Occipital lobe (tissue), 3 donors: ENCODE measurements at places on chromosomes 12 and 14.

DNA sequence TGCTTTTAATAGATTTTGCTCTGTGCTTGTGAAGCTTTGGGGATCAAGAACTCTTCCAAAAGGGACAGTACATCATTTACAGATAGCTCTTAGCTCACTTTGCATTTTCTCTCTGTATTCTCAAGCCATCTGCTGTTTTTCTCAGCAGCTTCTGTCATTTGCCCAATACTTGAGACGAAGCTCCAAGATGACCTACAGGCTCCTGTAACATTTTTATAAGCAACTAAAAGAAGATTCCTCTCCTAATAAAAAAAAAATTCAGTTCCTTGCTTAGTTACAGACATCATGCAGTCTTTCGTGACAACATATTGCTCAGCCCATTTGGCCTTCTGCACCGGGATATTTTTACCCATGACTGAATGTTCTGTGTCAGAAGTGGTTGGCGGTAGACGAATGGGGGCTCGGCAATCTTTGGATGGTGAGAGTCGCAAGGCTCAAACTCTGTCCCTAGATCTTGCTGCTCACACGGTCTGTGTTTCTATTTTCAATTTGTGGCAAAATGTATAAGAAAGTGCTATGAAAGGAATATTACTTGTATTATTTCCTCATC, 215.6 kb downstream of the FSCB start:
- DNase-seq, result peak; percentile 19

GRCh38 chr12:128114485-128114884, 152.5 kb upstream of the TMEM132C start:
- no peak for DNase-seq

GRCh38 chr12:103161582-103162362, 204.3 kb downstream of the ASCL1 start:
- DNase-seq, result no peak

DNA sequence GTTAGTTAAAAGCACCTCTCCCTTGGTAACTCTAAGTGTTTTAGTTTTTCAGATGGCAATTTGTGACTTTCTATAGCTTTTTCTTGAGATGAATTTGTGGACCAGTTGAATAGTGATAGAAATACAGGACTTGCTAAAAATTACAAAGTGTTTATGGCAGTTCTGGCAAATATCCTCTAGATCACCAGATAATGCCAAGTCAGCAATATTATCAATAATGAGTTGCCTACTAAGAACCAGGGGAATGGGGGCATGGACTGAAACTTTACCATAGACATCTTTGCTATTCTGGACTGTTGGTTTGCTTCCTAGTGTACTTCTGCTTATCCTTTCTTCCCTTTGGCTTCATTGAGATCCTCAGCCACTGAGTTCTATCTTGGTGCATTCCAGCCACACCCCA, 584.2 kb downstream of the DIO2 start:
- no peak for DNase-seq

DNA sequence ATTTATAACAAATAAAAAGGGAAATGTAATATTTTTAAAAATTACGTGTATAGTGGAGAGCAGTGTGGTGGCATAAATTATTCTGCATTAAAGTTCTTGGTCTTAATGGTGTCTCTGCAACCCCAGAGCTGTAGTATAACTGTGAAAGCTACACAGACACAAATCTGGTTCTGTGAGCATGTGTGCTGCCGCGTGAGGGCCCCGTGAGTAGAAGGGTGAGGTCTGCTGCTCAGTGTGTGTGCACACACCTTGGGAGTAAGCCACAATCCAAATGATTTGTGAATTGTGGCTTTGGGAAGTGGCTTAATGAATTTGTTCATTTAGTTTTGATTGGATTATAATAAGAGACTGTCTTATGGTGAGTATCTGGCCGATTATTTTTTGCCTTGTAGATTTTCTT, 16.8 kb downstream of the PELI2 start:
- no peak for DNase-seq

DNA sequence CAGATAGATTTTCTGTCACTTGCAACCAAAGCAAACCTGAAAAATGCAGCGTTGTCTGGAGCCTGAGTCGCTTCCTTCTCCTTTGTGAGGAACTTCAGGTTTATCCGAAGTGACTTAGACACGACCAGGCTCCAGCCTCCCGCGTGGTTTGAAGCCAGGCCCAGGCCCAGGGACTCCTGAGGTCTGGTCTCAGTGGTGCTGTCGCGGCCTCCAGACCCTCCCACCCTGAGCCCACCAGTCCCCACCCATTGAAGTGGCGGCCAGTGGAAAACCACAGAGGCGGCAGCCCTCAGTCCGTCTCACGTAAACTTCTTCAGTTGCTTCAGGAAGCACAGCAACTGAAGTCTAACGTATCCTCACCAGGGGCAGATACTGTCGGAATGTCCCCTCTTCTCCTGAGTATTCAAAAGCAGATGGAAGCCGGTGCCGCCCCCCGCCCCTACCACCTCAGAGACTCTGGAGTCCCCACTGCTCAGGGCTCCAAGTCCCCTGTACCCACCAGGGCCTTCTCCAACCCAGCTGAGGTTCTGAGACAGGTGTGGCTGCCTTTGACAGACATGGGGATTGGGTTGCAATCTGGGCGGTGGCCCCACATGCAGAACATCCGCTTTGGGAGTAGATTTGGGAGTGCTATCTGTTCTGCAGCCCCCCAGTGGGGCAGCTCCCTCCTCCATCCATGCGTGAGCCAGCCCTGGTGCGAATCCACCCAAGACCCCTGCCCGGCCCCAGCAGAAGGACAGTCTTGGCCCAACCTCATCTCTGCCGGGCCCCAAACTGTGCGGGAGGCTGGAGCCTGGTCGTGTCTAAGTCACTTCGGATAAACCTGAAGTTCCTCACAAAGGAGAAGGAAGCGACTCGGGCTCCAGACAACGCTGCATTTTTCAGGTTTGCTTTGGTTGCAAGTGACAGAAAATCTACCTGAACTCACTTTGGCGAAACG, 26.6 kb upstream of the GALNT9 start:
- DNase-seq, result no peak

- DNase-seq, result no peak
Measured at GRCh38 chr12:6953442-6954315, 2.5 kb downstream of the PTPN6 start.

DNA sequence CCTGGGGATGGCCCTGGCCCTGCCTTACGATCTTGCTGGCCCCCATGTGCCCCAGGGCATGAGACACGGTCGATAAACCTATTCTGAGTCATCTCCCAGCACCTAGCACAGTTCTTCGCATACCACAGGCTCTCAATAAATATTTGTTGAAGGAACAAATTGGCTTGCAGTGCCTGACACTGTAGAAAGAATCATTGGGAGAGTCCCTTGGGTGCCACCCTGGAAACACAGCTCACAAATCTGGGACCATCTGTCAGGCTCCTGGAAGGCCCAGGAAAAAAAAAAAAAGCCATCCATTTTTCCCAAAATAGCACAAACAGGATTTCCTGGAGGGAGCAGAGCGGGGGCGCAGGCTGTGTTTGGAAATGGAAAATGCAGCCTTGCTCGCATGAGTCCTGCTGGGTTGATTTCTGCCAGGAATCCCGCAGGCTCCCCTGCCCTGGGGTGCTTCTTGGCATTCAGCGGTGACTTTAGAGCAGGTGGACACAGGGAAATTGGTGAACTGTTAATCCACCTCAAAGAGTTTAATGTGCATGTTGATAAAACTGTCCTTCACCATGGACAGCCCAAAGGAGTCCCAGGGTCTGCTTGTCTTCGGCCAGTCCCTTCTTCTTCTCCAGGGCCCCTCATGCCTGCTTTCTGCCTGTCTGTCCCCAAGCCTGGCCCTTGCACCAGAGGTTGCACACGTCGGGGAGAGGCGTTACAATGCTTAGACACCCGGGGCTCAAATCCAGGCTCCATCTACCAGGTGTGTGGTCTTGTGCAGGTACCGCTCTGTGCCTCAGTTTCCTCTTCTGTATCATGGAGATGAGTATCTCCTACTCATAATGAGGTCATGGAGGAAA, 106.1 kb upstream of the RFLNA start:
- no peak for DNase-seq

DNA sequence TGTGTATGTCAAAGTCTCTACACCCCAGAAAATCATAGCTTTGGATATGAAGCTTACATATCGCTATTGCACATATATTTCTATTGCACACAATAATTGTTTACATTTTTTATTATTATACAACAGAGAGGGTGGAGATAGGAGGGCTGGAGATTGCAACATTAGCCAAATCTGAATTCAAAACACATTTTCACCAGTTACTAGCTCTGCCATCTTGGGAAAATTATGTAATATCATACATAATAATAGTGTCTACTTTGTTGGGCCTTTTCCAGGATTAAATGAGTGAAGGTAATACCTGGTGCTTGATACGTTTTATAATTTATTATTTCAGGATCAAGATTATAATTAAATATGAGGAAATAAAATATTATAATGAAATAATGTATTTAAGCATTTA, 507.4 kb upstream of the TBX3 start:
- DNase-seq, result no peak

DNA sequence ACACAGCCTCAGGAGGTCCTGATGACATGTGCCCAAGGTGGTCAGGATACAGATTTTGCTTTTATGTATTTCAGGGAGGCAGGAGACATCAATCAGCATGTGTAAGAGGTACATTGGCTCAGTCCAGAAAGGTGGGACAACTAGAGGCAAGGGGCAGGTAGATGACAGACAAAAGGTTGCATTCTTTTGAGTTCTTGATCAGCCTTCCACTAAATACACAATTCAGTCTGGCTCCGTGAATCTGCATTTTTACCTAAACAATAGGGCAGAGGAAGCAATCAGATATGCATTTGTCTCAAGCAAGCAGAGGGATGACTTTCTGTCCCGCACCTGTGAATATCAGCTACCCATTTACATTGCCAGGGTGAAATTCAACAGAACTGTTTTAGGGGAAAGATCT, 178.6 kb downstream of the KSR2 start:
- DNase-seq, result no peak

GRCh38 chr12:124921200-124922031, 7.0 kb upstream of the UBC start:
- no peak for DNase-seq

GRCh38 chr12:52434081-52434733, at the start of gene KRT75:
Gene KRT75 (minus strand): TSS chr12:52434371. CDS start chr12:52434304, 67 bp downstream.
- no peak for DNase-seq

DNA sequence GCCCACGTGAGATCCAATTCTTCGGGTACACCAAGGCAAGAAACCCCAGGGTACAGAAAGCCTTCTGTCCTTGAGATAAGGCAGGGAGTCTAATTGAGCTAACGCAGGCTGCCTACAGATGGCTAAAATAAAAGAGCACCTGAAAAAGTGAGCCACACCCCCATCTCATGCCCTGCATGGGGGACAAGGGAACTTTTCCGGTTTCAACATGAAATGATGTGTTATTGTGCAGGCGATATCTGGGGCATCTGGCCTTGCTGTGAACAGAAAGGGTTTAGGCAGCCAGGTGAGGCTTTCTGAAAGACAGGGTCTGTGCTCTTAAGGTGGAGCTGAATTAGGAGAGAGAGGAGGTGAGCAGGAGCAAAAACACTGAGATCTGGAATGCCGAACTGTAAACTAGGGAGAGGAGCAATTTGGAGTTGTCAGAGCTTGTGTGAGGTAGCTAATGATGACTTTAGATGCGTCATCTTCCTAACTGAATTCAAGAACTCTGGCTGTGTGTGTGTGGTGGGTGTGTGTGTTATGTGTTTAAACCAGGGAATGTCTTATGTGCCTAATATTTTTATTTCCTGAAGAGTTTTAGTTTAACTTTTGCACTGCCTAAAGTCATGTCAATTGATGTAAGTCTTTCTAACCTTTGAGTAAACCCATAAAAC, 20.1 kb upstream of the LDHB start:
- no peak for DNase-seq

GRCh38 chr12:65602610-65603295, 221.5 kb upstream of the HMGA2 start:
- peak; percentile 6 for DNase-seq

GRCh38 chr12:25903603-25904245, 54.8 kb upstream of the RASSF8 start:
- DNase-seq, result no peak

GRCh38 chr12:49357103-49357678, 10.1 kb upstream of the SPATS2 start:
- DNase-seq, result no peak

- no peak for DNase-seq
Measured at GRCh38 chr14:84592770-84593169, 937.2 kb upstream of the FLRT2 start.

- no peak for DNase-seq
Measured at GRCh38 chr12:67018105-67018504, 251.1 kb upstream of the CAND1 start.

- DNase-seq, result no peak
Measured at GRCh38 chr14:60514378-60514740, 5.4 kb downstream of the SIX6 start.

DNA sequence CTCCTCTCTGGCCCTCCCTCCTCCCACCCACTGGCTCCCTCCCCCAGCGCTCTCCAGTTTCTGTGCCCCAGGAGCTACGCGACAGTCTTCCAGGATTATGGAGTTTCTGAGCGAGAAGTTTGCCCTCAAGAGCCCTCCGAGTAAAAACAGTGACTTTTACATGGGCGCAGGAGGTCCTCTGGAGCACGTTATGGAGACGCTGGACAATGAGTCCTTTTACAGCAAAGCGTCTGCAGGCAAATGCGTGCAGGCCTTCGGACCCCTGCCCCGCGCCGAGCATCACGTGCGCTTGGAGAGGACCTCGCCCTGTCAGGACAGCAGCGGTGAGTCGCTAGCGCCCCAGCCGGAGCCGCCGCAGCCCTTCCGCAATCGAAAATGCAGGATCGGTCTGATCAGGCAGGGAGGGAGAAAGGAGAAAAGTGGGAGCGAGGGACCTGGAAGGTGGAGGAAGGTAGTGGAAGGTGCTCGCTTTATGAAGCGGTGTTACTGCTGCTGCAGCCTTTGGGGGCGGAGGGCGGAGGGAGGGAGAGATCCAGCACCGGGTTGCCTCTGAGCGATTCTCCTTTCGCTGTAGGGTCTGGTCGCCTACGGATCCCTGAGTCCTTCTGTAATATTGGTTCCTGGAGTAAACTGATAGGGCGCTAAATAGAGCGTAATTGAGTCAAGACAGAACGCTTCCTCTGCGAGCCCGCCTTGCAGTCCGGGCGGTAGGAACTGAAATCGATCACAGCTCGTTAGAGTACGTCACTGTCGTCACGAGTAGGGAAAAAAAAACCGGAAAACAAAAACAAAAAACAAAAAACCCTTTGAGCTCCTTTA, at the start of gene ALX1:
Gene ALX1 (plus strand): TSS at position 56 of the 819 bp plus-strand sequence. CDS start 42 bp downstream, at position 98.
- no peak for DNase-seq

DNA sequence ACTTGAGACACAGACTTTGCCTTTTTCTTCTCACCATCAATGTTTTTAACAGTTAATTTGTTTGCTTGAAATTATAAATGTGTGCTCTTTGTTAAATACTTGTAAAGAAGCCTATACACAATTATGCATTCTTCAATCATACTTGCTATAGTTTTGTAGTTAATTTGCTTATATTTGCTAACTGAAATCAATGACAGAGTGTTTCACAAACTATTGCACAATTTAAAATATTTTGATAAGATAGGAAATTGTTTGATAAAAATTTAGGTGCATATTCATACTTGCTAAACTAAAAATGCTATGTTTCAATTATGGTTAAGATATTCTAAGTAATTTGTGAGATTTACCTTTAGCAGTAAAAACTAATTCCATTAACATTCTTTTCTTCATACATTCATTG, 13.7 kb upstream of the OR4K5 start:
- DNase-seq, result no peak

- DNase-seq, result no peak
Measured at GRCh38 chr12:103947871-103948555, 17.7 kb upstream of the TDG start.

GRCh38 chr12:97321621-97322020, 141.0 kb upstream of the RMST start:
- no peak for DNase-seq
